Ovary (tissue), 10 donors: ENCODE measurements at places on chromosomes 7 and 10. TPM values are rescaled to one million over a fixed set of nuclear protein-coding genes. Genes with fewer than 3 reads are reported as not detected.

- no peak overlapping the region for H3K4me3 ChIP-seq
- no peaks in the 10 kb centered on the region for H3K4me1 ChIP-seq
- H3K27me3 ChIP-seq: no peaks in the 10 kb centered on the region
- no peak overlapping the region for H3K27ac ChIP-seq
- no peaks in the 10 kb centered on the region for H3K36me3 ChIP-seq
These were observed 34.0 kb downstream of the MYO1G start for GRCh38 chr7:44944821-44945220.

PTF1A gene
- total RNA-seq: not detected

GRCh38 chr10:105146436-105146835 lies 505.3 kb downstream of the SORCS3 start:
- no peaks in the 10 kb centered on the region for H3K27me3 ChIP-seq
- H3K27ac ChIP-seq: no peak overlapping the region

VAX1 gene
- total RNA-seq: not detected
